Activated CD4-positive, CD25-positive, alpha-beta regulatory T cell (primary cell): ENCODE measurements at places on chromosomes 6 and 20.

DNA sequence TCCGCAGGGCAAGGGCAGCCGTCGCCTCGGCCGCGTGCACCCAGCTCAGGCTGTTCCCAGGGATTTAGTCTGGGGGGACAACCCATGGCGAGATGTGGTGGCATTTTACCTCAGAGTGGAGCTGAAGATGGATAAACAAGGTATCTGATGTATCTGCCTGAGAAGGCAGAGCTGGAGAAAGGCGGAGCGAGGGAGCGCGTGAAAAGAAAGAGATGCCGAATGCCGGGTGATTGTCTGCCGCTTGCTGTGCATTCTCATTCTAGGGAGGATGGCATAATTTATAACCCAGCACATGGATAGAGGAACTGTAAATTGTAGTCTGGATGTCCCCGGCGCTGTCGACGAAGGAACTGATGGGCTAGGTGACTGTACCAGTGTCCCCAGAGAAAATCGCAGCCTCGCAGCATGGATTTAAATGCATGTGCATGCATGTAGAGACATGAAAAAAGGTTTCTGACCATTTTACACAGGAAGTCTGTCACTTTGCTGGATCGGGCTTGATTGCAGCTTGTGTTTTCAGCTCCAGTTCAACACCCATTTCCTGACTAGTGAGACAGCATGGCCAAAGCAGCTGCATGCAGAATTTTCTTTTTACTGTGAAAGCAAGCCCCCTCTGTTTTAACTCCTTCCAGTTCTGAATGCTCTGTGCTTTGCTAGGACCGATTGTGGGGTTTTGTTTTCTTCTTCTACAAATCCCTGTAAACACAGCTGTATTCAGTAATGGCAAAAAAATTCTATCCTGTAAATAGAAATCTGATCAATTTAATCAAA is 149.7 kb downstream of the PRL start:
- DNase-seq = no peak

DNA sequence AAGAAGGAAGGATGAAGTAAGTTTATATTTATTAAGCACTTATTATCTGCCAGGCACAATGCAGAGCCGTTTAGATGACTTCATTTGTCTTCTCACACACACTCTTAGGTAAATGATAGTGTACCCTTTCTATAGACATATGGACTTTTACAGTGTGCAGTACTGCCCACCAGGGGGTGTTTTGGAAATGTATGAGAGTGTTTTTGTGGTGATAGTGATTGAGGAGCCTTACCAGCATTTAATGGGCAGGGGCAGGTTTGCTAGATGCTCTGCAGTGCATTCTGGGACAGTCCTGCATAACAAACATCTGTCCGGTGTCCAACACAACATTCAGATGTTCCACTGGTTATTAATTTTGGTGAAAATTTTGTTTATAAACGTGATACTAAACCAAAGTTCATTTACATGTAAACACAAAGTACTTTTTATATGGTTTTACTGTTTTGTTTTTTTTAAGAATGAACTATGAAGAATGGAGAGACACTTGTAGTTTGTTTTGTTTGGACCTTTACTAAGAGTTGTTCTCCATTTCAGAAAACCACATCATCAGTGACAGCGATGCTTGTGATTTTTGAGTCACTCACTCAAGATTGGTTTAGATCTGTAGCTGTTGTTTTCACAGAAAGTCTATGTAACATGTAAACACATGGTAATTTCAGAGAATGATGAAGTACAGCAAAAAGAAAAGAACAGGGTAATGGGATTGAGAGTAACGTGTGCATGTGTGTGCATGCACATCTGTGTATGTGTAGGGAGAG is 19.9 kb downstream of the KCNS1 start:
- no peak for DNase-seq

- DNase-seq = no peak
Observed at GRCh38 chr6:2979819-2980464, 8.6 kb upstream of the SERPINB6 start.

- DNase-seq = no peak
Observed at GRCh38 chr20:41467690-41468089, 101.1 kb upstream of the EMILIN3 start.

DNA sequence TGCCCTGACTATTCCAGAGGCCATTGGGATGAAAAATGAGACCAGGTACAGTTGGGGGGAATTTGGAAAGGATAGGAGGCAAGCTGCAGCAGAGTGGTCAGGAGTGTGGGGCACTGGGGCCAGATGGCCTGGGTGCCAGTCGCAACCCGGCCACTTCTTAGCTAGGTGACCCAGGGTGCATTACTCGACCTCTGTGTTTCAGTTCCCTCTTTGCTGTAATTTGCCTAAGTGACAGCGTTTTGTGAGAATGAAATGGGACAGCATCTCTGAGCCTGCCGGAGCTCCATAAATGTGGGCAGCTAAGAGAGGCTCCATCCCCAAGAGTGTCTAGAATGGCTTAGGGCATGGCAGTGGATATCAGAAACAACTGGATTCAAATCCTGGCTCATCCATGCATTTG is 13.9 kb downstream of the LRFN2 start:
- DNase-seq = no peak

DNA sequence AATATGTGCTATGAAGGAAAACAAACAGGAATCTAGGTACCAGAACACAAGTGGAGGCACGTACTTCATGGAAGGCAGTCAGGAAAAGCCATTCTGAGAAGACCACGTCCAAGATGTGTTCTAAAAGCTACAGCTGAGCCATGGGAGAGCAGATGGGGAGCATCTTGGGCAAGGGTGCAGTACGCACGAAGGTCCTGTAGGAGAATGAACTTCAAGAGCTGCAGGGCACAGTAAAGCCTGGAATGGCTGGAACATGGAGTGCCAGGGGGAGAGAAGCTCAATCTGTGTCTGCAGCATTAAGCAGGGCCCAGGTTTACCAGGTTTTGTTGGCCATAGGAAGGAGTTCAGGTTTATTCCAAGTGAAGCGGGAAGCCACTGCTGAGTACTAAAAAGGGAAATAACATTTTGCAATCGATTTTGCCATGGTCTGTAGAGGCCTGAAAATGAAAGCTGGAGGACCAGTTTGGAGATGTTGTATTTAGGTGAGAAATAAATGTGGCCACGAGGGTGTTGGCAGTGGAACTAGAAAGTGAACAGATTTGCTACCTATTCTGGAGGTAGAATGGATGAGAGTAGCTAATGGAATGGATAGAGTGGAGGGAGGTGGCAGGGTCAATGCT is 29.9 kb downstream of the ADTRP start:
- no peak for DNase-seq

DNA sequence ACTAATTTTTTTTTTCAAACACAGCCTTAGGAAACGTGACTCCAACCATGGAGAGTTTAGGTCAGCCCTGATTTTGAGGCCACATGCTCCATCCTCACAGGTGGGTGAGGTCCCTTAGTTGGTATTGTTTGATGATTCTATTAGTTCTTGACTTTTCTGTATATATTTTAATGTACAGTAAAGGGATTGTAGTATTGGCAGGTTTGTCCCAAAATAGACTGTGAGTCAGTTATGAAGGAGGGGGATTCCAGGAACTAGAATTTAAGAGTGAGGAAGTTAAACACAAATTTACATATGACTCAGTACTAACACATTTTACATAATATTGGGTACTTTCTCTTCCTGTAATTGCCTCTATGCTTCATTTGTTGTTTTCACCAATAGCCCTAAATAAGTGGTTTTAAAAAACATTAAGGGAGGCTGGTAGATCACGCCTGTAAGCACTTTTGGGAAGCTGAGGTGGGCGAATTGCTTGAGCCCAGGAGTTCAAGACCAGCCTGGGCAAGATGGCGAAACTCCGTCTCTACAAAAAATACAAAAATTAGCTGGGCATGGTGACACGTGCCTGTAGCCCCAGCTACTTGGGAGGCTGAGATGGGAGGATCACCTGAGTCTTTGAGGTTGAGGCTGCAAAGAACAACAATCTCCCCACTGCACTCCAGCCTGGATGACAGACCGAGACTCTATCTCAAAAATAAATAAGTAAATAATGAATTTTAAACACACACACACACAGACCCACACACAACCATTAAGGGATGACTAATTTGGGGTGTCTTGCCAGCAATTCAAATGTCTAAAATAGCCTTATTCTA is 81.8 kb downstream of the SGK1 start:
- no peak for DNase-seq

- no peak for DNase-seq
Observed at GRCh38 chr6:111301946-111302345, 181.1 kb downstream of the REV3L start.

DNA sequence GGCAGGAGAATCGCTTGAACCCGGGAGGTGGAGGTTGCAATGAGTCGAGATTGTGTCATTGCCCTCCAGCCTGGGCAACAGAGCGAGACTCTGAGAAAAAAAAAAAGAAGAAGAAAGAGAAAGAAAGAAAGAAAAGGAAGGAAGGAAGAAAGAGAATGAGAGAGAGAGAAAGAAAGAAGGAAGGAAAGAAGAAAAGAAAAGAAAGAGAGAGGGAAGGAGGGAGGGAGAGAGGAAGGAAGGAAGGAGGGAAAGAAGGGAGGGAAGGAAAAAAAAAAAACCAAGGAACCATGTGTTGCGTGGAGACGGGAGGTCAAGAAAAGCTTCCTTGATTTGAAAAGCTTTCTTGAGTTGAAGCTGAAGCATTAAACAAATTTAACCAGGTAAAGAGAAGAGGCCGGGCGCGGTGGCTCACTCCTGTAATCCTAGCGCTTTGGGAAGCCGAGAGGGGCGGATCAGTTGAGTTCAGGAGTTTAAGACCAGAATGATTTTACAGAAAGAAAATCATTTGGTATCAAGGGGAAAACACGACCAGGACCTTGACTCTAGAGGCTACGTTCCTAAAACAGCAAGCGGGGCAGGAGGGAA is 90.5 kb upstream of the PRSS16 start:
- DNase-seq = no peak

- DNase-seq = no peak
Observed at GRCh38 chr6:65671922-65672321, 35.1 kb downstream of the EYS start.

DNA sequence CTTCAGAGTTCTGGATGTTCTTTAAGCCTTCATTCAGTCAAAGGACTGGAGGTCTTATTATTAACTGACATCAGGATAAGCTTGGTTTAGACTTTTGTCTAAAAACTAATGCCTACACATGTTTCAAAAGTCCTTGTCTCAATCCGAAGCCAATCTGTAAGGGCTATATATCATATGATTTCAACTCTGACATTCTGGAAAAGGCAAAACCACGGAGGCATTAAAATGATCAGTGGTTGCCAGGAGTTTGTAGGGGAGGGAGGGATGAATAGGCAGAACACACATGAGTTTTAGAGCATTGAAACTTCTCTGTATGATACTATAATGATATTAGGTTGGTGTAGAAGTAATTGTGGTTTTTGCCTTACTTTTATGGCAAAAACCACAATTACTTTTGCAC is 1285.8 kb upstream of the CITED2 start:
- DNase-seq = no peak

- DNase-seq = no peak
Observed at GRCh38 chr6:157864185-157864761, 41.2 kb downstream of the SNX9 start.

DNA sequence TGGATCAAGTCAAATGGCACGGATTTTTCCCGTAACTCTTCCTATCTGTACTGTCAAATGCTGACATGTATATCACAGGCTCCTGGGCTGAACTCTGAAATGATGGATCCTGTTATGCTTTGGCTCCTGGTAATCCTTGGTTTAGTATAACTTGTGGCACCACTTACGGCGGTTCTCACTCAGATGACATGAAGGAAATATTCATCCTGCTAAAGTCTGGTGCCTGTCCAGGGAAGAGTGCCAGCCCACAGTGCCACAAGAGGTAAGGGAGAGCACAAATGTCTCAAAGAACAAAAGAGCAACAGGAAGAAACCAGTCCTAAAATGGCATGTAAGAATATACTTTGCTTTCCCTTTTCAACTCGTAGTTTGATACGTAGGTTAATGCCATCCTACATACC is 93.1 kb upstream of the TAB2 start:
- no peak for DNase-seq

DNA sequence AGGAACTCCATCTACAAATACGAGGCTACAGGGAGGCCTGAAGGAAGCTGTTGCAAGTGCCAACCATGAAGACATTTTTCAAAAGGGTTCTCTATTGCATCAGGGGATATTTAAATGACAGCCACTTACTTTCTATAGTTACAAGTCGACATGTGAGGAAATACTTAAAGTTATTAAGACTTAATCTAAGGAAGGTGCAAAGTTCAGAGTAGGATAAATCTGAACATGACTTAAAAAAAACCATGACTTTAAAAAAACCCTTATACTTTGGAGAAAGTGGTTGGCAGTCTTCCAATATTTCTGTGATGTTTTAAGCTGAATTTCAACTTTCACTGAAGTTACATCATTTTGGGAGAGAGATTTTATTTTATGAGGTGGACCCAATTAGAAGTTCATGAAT is 56.3 kb upstream of the EMILIN3 start:
- no peak for DNase-seq

- DNase-seq = no peak
Observed at GRCh38 chr6:112956696-112957535, 609.8 kb downstream of the RFPL4B start.

GRCh38 chr20:49610691-49611538 is 43.0 kb upstream of the PTGIS start:
- DNase-seq = peak; percentile 56

GRCh38 chr6:52958546-52959255 is 36.4 kb downstream of the GSTA4 start:
- DNase-seq = no peak

DNA sequence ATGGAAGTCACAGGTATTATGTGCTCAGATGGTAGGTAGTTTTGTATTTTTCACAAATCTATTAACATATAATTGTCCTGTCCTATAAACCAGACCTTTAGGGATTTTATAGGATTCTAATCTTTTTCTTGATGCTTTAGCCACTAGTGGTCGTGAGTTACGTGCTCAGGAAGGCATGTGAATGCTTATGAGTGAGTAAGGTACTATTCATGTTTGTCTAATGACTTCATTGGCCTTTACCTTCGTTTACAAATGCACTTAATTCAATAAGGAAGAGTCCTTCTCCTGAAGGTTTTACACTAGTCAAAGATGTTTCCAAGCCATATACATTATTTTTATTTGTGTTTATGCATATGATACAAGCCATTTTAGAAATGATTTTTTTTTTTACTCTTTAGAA is 23.0 kb downstream of the PACRG start:
- DNase-seq = no peak

GRCh38 chr6:169931261-169931660 is 179.8 kb downstream of the ERMARD start:
- DNase-seq = no peak
